Transverse colon (tissue), 4 donors: ENCODE measurements at places on chromosomes 13 and 19. TPM values are rescaled to one million over a fixed set of nuclear protein-coding genes. Genes with fewer than 3 reads are reported as not detected.
A peak's percentile ranks its signal among the peaks of the same experiment; 100 is the strongest.

DNA sequence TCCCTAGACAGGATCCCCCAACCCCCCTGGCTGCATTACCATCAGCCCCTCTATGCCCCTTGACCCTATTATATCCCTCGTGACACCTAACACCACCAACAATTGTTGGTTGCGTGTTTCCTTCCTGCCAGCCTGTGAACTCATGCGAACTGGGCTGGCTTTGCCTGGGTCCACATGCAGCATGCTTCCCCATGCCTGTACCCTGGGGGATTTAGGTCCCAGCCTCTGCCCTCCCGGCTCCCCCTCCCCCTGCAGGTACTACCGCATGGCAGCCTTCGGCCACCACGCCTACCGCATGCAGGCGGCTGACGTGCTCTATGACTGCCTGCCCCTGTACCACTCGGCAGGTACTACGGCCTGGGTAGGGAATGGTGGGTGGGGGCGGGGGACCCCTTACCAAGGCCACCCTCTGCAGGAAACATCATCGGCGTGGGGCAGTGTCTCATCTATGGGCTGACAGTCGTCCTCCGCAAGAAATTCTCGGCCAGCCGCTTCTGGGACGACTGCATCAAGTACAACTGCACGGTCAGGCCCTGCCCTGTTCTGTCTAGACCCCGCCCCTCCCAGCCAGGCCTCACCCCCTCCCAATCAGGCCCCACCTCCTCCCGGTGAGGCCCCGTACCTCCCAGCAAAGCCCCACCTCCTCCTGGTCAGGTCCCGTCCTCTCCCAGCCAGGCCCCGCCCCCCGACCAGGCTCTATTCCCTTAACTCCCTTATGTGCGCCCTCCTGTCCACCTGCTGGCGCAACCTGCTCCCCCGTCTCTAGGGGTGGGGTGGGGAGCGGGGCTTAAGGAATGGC, 18.5 kb downstream of the SLC27A1 start:
- DNase-seq = peak; percentile 93

- DNase-seq = peak; percentile 69
Measured at GRCh38 chr19:19105365-19106055, 32.8 kb downstream of the TMEM161A start.

GRCh38 chr19:18972851-18973250, 31.8 kb upstream of the HOMER3 start:
- DNase-seq = no peak

DNA sequence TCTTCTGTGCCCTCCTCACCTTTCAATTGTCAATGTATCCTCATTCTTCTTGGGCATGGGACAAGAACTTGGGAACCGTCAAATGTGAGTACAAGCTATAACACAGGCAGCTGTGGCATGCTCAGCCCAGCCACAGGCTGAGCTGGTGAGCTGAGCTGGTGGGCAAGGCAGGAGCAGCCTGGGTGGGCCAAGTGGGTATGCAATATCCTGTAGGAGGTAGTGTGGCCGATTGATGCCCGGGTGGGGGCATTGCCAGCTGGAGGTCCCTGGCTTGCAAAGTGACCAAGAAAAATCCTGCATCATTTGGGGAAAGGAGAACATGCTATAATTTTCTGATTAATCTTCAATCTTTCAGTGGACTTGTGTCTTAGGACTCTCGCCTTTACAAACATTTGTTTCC, 507.2 kb upstream of the SLC10A2 start:
- DNase-seq = no peak

DNA sequence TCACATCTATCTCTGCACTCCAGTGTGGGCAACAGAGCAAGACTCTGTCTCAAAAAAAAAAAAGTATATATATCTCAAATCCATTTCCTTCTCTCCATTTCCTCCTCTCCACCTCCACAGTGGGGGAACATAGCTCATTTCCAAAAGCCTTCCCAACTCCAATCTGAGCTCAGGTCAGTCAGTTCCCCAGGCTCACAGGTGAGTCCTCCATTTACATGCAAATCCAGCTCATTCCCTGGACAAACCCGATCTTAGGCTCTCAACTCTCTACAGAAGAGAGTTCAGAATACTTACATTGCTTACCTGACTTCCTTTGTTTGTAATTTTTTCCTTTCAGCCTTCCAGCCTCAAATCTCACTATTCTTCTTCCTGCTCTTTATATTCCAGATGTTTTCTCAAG, 518.3 kb downstream of the GPC6 start:
- no peak for DNase-seq

- DNase-seq = no peak
Measured at GRCh38 chr13:90752070-90752469, 595.4 kb upstream of the MIR17HG start.

- DNase-seq = no peak
Measured at GRCh38 chr19:1270854-1271527, 1.9 kb downstream of the CIRBP start.

DNA sequence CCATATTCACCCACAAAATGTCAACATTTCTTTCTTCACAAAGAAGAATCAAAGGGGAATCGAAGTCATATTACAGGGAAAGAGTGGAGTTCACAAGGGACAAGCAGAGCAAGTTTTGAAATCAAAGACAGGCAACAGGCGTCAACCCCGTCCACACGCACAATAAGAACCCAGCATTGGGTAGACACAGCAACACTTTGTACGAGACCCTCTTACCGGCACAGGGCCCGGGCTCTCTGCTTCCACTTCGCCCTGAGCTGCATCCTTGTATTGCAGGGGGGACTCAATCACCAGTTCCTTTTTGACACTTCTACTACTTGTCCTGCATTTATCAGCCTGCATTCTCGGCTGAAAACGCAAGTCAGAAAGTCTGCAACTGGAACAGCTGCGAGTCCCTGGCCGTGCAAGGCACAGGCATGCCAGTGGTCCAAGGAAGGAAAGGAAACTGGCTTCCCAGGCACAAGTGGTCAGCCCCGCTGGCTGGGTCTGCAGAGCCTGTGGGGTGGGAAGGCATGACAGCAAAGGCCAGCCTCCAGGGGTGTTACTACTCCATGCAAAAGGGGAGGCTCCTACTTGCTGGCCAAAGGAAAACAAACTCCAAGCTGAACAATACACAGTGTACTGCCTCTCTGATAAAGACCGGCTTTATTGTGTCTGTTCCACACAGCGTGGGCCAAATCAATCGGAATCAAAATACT, at the start of gene DOCK9:
Gene DOCK9 (minus strand): TSS at position 497 of the 698 bp plus-strand sequence. CDS start 155 bp downstream, at position 342.
- peak; percentile 34 for DNase-seq

- DNase-seq = no peak
Measured at GRCh38 chr13:35916146-35916545, 215.0 kb downstream of the DCLK1 start.

DNA sequence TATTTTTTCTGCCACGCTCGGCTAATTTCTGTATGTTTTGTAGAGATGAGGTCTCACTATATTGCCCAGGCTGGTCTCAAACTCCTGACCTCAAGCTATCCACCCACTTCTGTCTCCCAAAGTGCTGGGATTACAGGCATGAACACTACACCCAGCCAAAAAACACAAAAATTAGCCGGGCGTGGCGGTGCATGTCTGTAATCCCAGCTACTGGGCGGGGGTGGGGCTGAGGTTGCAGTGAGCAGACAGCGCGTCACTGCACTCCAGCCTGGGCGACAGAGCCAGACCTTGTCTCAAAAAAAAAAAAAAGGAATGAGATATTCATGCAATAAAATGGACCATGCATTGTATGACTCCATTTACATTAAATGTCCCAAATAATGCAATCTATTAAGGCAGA, 32.2 kb downstream of the VASP start:
- DNase-seq = no peak

GRCh38 chr19:55325172-55325571, at the start of gene TMEM150B:
TSS of gene TMEM150B (minus strand) at chr19:55325341. CDS start at chr19:55321036, 4,305 bp downstream.
- no peak for DNase-seq

- DNase-seq = no peak
Measured at GRCh38 chr13:91785431-91786119, 387.2 kb downstream of the GPC5 start.

- DNase-seq = no peak
Measured at GRCh38 chr19:29404015-29404414, 121.8 kb upstream of the VSTM2B start.

GRCh38 chr13:114320065-114320464, 5.8 kb downstream of the CHAMP1 start:
- no peak for DNase-seq

DNA sequence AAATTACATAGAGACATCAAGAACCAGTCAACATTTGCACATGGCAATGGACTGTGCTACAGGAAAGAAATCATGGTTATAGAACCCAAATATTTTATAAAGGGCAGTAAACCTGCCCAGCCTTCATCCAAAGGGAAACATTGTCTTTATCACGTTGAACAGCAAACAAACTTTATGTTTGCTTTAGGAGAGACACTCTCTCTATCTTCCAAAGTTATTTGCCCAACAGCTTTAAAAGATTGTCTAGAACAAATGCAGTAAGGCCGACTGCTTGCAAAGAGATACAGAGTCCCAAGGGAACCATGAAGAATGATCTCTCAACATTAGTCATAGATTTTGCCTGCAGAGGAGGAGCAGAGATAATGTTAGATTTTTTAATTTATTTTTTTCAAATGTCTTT, 1323.5 kb upstream of the SLC10A2 start:
- DNase-seq = no peak

- DNase-seq = no peak
Measured at GRCh38 chr13:67156723-67157060, 73.4 kb downstream of the PCDH9 start.

DNA sequence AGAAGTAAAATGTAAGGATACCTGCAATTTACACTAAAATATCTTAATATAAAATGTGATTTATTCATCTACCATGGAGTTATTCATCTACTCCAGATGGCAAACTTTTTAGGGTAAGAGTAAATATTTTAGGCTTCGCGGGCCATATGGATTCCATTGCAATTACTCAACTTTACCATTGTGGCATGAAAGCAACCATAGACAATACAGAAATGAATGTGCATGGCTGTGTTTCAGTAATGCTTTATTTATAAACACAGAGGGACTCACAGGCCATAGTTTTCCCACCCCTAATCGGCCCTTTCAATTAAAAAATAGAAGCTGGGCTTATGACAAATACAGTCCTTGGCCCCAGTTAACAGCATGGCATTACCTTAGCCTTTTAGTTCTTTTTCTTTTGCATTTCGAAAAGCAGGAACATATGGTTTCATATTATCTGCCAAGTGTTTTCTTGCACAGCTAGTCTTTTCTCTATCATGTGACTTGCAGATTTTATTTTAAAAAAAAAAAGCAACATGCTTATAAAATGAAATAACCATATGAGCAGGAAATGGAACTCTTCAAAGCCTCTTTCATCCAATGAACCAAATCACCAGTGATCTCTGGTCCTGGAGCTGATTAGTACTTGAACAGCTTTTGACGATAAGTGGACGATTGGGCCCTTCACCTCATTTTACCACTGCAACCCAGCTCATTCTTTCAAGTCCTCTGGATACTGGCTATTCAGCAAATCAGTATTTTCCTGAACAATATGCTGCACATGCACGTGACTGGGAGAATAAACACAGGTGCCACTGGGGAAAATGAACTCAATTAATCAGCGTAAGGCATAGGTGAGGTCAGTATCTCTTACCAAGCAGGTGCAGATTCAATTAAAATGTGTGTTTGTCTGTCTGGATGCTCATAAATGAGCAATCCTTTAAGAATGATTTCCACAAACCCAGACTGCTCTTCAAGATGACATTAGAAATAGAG, 63.9 kb downstream of the LHFPL6 start:
- no peak for DNase-seq

DNA sequence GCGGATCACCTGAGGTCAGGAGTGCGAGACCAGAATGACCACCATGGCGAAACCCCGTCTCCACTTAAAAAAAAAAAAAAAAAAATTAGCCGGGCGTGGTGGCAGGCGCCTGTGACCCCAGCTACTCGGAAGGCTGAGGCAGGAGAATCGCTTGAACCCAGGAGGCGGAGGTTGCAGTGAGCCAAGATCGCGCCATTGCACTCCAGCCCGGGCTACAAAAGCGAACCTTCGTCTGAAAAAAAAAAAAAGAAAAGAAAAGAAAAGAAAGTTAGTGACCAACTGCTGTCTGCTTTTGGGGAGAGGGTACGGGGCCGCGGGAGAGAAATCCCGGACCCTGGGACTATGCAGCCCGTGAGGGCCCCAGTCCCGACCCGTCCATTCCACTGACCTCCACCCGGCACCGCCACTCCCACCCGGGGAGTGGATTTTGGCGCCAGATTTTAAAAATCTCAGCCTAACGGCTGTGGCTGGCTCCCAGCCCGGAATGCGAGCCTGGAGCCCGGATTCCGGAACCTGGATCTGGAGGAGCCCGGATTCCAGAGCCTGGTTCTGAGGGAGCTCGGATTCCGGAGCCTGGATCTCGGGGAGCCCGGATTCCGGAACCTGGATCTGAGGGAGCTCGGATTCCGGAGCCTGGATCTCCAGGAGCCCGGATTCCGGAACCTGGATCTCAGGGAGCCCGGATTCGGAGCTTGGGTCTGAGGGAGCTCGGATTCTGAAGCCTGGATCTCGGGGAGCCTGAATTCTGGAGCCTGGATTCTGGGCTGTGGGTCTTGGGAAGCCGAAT, 6.1 kb upstream of the LMNB2 start:
- peak; percentile 82 for DNase-seq

- no peak for DNase-seq
Measured at GRCh38 chr19:2731181-2731995, 8.4 kb downstream of the SLC39A3 start.

GRCh38 chr19:14449321-14449720, 16.2 kb downstream of the PKN1 start:
- DNase-seq = no peak

DNA sequence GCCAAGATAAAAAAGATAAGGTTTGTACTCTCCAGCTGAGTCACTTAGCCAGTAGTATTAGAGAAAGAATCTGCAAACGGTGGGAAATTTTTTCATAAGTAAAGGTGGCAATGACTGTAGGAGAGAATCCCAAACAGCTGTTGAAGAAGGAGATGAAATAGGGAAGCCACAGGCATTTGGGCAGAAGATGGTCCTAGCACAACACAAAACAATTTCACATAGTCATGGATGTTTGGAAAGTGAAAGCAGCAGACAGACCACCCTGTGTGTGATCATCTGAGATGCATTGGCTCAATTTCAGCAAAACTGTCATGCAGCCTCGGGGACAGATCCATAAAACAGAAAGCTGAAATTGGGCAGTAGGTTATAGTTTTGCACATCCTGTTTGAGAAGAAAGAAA, 2832.4 kb downstream of the PCDH9 start:
- DNase-seq = no peak

LSM14A gene
- 126 TPM for total RNA-seq

GDF15 gene
- total RNA-seq = 43.0 TPM

PLIN4 gene
- 22.5 TPM for total RNA-seq

OR2Z1 gene
- total RNA-seq = not detected

KCNN4 gene
- total RNA-seq = 37.4 TPM

ZNF490 gene
- 14.2 TPM for total RNA-seq

HCN2 gene
- 0.14 TPM for total RNA-seq

LHB gene
- 1.4 TPM for total RNA-seq

ZNF284 gene
- total RNA-seq = 3.2 TPM
